ENCODE measurements at places on chromosomes 2 and 18.
A peak's percentile ranks its signal among the peaks of the same experiment; 100 is the strongest.

- DNase-seq: peak; percentile 42
Observed at GRCh38 chr2:30235008-30235655, 3.8 kb downstream of the LBH start.

DNA sequence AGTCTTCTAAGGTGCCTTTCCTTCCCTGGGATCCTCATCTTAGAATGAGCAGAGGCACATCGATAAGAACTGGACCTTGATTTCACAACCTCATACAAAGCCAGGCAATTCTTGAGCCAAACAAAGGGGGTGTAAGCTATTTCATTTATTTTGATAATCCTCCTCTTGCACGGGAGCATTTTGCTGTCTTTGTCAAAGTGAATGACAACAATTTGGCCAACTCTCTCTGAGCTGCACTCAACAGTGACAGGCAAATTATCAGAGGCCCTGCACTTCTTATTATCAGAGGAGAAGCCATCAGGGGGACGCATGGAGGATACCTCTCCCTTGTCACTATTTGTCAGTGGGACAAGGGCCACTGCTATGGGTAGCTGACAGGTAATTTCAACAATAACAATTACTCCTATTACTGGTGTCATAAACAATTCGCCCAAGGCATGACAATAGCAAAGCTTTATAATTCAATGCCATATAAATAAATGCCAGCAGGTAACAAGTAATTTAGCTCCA lies 260.4 kb downstream of the MEIS1 start:
- DNase-seq: no peak

DNA sequence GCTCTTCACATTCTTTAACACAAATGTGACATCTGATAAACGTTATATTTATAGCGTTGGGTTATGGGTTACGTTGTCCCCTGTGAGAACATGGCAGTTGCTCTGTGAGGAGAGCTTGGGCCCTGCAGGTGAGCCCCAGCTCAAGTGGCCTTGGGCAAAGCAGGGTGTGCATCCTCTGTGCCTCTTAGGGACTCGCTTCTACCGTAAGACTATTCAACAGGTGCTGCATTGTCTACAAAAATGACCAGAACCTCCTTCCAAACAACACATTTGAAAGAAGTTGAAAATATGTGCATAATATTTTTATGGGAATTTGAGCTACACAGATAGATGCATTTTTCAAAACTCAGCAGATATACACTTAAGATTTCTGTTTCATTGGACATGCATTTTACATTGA lies 16.4 kb upstream of the CHMP1B start:
- DNase-seq: no peak

DNA sequence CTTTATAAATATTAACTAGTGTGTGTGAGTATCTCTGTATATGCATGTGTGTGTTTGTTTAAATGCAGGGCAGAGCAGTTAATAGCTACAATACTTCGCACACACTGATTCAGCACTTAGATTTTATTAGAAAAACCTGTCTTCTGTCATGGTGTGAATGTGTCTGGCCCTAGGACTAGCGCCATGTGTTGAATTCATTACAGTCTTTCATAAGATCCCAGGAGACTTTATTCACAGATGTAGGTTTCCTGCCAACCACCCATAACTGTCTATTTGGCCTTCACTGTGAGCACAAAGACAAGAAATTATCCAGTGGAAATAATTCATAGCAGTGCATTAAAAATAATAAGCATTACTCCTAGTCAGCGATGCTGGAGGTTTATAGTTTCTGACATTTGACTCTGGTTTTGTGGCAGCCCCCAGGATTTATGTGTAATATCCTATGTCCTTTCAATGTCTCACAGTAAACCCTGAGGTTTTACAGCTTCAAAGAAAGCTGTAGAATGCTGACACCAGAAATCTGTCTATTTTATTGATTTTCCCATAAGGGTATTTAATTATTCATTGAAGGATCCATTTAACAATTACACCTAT lies 93.9 kb downstream of the ZNF804A start:
- DNase-seq: no peak

DNA sequence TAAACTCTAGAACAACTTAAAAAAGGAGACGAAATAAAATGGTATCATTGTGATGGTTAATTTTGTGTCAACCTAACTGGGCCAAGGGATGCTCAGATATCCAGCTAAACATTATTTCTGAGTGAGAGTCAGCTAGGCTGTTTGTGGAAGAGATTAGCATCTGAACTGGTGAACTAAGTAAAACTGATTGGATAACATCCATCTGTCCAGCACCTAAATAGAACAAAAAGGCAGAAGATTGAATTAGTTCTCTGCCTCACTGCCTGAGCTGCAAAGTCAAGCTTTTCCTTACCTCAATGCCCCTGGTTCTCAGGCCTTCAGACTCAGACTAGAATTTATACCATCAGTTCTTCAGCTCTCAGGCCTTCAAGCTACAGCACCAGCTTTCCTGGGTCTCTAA lies 30.0 kb downstream of the PPP3R1 start:
- DNase-seq: no peak

DNA sequence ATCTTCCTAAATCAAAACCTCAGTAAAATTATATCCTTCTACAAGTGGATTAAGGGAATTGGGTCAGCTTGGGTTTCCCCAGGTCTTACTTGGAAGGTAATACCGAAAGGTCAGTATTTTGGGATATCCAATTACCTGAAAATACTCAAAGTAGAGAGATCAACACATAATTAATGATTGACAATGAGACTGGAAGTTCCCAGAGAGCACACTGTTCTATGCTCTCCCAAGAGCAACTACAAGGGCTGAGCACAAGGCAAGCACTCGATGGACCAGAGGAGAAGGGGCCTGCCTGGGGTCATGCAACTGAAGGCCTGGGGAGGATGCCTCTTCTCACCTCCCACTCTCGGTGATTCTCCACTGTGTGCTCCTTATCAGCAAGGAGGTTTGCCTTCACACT lies 159.2 kb upstream of the ACAA2 start:
- no peak for DNase-seq

DNA sequence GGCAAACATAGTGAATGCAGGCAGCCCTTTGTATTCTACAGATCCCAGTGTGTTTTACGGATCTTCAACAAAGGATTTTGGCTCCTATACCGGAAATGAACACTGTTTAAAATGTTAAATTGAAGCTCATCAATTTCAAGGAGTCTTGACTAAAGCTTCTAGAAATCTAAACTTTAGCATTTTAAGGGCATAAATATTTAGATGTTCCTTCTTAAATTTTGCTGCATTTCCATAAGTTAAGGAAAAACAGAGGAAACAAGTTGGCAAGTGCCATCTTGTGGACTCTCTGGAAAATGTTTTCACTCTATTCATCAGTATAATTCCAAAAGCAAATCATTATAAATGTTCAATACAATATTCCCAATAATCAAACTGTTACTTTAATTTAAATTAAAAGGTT lies 19.6 kb downstream of the CHN1 start:
- DNase-seq: no peak

DNA sequence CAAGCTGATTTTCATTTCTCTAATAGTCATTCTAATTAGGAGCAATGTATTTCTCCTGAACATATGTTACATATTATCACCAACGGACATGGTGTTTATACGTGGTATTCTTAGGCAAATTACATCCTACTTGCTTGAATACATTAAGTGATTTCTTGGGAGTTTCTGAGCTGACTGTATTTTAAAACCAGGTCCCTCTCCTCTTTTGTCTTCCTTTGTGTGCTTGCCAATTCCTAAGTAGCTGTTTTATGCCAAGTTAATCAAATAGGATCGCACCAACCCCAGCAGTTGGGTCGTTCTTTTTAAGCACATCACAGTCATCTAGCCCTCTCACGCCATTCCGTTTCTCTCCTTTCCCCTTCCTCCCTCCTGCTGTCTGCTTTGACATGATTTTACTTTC lies 75.4 kb upstream of the MAP2 start:
- no peak for DNase-seq

GRCh38 chr2:191148791-191149190 lies 2.0 kb downstream of the STAT4 start:
- DNase-seq: no peak

- no peak for DNase-seq
Observed at GRCh38 chr18:46338205-46338604, 234.0 kb downstream of the HAUS1 start.

DNA sequence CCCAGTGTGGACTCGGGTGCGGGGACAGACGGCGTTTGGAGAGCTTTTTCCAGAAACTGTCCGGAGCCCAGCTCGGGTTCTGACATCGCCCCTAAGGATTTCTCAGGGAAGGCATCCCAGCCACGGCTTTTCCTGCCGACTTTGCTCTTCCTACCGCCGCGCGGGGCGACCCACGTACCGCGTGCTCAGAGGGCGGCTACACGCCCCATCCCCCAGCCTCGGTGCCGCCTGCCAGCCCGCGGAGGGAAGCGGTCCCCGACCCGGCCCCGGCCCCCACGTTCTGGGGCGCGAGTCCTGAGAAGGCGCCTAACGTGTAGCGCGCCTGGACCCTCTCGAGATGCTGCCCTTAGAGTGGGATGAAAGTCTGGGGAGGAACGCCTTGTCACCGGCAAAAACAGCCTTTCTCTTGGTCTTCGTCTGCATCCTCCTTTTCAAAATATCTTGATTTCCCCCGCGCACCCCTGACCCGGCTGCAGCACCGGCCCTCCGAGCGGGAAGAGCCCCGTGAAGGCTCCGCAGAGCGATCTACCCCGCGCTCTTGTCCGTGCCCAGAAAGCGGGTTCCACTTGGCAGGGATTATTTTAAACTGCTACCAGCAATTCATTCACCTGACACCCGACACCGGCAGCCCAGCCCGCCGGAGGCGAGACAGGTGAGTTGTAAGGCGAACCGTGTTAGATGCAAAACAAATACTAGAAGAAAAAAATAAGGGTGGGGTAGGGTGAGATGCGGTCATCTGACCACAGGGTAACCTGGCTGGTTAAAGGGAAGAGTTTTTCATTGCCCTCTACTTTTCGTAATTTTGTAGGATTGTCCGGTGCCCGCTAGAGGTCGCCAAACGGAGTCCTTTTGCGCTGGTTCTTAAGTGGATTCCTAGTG lies 812 bp upstream of the KCNG3 start:
- DNase-seq: peak; percentile 48

DNA sequence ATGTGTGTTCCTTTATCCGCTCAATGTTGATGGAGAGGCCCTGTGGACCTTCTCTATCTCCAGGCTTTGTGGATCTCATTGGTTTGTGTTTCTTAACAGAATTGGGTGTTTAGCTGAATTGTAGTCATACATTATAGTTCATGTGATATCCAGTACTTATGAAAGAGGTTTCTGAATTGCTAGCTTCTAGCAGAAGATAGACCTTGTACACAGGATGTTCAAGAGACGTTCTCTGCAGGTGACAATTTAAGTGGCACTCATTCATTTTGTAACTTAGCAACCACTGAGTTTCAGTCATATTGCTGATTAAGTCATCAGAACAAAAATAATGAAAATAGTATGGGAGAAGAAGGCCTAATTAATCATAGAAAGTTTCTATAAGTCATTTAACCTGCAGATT lies 279.2 kb downstream of the ALPK2 start:
- DNase-seq: no peak

DNA sequence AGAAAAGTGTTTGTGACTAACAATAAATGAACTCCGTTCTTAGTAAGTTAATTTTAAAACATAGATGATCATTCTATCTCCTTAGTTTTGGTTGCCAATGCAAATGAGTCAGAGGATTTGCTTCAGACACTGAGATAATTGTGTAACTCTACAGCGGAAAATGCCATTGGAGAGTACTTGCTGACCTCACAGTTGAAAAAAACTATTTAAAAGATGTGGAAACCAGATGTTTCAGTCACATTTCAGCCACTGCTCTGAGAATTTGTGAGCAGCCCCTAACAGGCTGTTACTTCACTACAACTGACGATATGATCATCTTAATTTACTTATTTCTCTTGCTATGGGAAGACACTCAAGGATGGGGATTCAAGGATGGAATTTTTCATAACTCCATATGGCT lies at the start of gene TNFAIP6:
TSS of gene TNFAIP6 (plus strand) at position 234 of the 400 bp plus-strand sequence. CDS start at position 309, 75 bp downstream.
- DNase-seq: no peak

GRCh38 chr2:179311101-179311500 lies 46.5 kb upstream of the SESTD1 start:
- no peak for DNase-seq

GRCh38 chr2:53527056-53527455 lies 240.5 kb upstream of the CHAC2 start:
- no peak for DNase-seq

DNA sequence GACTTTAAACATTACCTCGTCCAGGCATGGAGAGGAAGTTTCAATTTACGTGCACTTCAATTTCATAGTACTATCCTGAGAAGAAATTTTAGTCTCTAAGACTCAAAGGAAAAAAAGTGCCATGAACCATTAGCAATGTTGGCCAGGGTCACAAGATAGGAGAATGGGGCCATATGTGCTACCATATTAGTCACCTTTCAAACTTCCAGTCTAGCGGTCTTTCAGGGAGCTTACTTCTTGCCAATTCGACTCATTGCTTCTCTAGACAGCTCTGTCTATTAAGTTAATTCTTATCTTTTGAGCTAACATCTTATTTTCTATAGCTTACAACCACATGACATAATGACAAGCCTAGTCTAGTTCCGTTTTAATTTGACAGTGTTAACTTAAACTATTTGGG lies 129.1 kb downstream of the ANKRD44 start:
- no peak for DNase-seq

- DNase-seq: no peak
Observed at GRCh38 chr18:2395427-2396161, 175.7 kb downstream of the METTL4 start.
